ENCODE measurements at places on chromosomes 12 and 14.
A peak's percentile ranks its signal among the peaks of the same experiment; 100 is the strongest.

- no peak for DNase-seq
These were observed 67.6 kb downstream of the RMST start for GRCh38 chr12:97530245-97530644.

DNA sequence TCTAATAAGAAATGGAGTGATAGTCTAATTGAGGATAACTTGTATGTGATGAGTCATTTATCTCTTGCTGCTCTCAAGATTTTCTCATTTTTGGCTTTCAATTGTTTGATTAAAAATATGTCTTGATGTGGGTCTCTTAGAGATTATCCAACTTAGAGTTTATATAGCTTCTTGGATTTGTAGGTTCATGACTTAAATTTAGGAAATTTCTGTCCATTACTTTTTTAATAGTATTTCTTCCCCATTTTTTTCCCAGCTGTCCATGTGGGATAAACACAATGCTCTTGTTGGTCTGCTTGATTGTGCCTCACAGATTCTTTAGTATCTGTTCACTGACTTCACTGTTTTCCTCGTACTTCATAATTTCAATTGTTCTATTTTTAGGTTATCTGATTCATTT lies 7.5 kb downstream of the OR6C65 start:
- no peak for DNase-seq

DNA sequence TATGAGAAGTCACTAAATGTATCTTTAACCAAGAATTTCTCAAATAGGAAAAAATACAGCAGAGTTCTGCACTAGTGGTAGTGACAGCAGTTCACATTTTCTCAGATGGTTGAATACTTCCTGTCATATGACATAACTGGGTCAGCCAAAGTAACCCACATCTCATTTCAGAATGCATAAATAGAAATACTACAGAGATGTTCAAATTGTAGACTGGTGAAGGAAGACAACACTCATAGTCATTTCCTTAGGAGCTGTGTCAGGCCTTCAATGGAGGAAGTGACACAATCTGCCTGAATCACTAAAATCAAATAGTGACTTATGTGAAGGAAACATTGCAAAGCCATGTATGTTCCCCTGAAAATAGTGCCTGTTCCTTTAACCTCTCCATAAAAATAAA lies 32.4 kb downstream of the FERMT2 start:
- DNase-seq: peak; percentile 30

DNA sequence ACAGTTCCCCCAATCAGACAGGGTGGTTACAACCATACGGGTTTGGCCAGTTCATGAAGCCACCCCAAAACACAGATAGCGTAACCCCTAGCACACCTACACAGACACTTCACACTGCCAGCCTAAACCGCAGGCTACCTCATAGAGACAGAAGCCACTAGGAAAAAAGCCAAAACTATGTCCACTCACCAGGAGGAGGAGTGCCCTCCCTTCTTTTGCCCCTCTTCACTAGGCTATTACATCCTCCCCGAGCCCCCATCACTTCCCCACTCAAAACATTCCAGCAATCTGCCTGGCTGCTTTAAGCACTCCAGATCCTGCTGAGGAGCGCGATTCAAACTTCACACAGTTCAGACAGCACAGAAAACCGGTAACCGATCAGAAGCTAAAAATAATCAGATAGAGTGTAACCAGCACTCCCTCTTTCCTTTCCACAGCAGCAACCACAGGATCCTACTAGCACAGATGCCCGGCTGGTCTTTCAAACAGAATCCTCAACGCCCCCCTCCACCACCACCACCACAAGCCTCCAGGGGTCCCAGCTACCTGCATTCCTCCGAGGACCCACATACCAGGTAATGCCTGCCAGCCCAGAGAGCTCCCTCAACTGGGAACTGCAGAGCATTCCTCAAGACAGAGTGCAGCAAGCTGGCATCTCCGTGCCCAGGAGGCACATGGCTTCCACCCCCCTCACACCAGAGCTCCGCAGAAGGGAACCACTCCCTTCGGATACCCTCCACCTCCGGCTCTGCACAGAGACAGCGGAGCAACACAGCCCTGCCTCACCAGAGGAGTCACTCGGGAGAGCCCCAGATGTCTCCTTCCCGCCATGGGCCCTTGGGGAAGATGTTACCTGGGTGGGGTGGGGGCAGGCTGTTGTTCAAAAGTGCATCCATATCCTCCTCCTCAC lies 1.5 kb downstream of the CHD4 start:
- DNase-seq: peak; percentile 29

DNA sequence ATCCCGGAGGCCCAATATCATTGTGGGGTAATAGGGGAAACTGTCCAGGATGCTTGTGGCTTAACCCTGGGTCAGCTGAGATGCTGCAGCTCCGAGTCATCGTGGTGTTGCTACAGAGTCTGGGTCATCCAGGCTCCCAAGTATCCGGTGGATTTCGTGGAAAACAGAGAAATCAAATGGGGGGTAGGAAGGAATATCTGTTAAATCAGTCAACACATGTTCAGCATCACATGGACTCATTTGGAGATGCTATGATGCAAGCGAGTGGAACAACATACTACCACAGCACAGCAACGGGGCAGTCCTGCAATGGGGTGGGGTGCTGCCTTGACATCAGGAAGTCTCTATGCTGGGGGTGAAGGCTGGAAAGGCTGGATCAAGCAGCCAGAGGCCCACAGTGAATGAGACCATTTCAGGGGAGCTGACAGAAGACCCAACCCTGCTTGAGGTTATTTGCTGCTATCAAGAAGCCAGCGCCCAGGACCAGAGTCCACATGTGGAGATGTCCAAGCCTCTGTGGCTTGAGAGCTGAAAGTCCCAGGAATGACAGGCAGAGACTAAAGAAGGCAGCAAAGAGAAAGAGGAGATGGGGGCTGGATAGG lies 22.9 kb downstream of the VDR start:
- DNase-seq: peak; percentile 58

DNA sequence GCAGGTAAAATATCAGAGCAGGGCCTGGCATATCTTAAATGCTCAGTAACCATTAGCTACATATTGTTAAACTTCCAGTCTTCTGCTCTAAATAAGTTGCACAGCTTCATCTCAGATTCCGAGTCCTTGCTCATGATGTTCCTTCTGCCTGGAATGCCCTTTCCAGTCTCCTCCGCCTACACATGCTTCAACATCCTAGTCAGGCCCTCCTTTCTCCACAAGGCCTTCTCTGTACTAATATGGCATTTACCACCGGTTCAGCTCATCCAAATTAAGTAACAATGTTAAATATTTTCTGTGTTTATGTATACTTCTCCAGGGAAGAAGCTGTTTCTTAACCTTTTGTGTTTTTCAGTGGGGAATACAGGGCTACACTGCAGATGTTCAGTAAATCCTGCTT lies 8.5 kb downstream of the DHH start:
- DNase-seq: no peak
